Stimulated activated naive B cell treated with anti-CD40 and anti-IgM and Interleukin-4, amounts not matched to agents 10 μg/mL and 1 μg/mL and 100 μg/mL, for 72 hours (primary cell): ENCODE measurements at places on chromosomes 16 and 17.
A peak's percentile ranks its signal among the peaks of the same experiment; 100 is the strongest.

GRCh38 chr16:678858-679813 lies 1.1 kb upstream of the STUB1 start:
- peaks cover 51% of the 10 kb centered on the region for H3K4me1 ChIP-seq
- peak overlapping the region; percentile 82 for H3K27ac ChIP-seq
- peak; percentile 30 for DNase-seq

DNA sequence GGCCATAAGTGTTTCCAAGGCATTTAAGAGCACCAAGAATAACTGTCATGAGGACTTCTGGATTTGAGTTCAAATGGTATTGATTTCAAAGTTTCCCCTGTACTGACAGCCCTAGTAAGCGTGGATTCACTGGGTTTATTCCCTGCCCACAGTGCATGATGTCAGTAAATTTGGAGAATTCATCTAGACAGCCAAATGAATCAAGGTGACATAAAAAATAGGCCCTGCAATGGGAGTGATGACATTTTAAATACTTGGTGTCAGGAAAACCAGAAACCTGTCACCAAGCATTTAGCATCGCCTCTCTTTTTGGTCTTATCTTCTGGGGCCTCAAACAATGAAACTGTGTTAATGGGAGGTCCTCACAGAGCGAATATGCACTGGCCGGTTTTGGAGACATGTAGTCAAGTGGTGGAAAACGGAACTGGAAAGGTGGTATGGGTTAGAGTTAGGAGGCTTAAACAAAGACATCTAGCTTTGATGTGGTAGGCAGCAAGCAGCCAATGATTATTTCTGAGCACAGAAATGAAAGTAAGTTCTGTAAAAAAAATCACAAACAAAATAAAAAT lies 29.1 kb downstream of the COG4 start:
- no peaks in the 10 kb centered on the region for H3K27me3 ChIP-seq
- H3K4me3 ChIP-seq: no peak overlapping the region
- no peak overlapping the region for H3K27ac ChIP-seq
- peaks cover 40% of the 10 kb centered on the region for H3K36me3 ChIP-seq

- H3K27ac ChIP-seq: peak overlapping the region; percentile 93
- H3K4me1 ChIP-seq: peaks cover 87% of the 10 kb centered on the region
- peak overlapping the region; percentile 1 for H3K4me3 ChIP-seq
- H3K27me3 ChIP-seq: no peaks in the 10 kb centered on the region
Measured at GRCh38 chr17:8914554-8914953, 47.1 kb upstream of the PIK3R6 start.

DNA sequence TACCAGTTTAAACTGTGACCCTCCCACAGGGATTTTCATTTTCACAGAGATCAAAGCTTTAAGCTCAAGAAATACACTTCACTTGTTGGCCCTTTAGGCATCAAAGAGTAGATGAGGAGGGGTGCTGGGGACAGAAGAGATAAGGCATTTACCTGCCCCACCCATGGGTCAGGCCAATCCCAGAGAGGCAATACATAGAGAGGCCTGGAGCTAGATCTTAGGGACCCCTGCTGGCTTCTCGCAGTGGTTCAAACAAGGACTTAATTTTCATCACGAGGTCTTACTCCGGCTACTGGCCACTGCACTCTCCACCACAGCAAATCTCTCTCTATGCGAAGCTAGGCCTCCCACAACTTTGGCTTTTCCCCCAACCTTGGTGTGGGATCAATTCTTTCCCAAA lies 46.6 kb downstream of the NOG start:
- no peak for DNase-seq
- H3K4me1 ChIP-seq: peaks cover 3% of the 10 kb centered on the region
- H3K27me3 ChIP-seq: peaks cover 12% of the 10 kb centered on the region

GRCh38 chr17:70581459-70581858 lies 412.1 kb downstream of the KCNJ2 start:
- H3K27me3 ChIP-seq: peaks cover 3% of the 10 kb centered on the region
- DNase-seq: no peak
- no peaks in the 10 kb centered on the region for H3K4me1 ChIP-seq
- H3K4me3 ChIP-seq: no peak overlapping the region
- H3K36me3 ChIP-seq: no peaks in the 10 kb centered on the region

GRCh38 chr17:31327534-31328159 lies 6.2 kb upstream of the EVI2A start:
- H3K4me3 ChIP-seq: no peak overlapping the region
- peaks cover 25% of the 10 kb centered on the region for H3K36me3 ChIP-seq
- no peak for DNase-seq
- H3K4me1 ChIP-seq: peaks cover 10% of the 10 kb centered on the region

DNA sequence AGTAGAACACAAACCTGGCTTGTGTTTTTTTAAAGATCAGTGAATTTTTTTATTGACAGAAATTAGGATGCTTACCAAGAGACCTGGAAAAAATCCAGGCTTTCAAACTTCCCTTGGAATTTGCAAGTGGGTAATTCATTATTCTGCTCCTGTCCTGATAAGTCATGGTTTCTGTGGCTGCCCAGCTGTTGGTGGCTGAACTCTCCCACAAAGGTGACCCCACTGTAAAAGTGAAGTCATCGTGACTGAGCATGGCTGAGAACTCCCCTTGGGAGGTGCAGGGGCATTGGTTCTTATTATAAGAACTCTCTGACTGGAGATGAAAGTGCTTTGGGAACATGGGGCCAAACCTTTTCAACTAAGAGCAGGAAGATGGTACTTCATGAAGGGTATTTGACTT lies 46.6 kb upstream of the TANC2 start:
- no peak overlapping the region for H3K27ac ChIP-seq
- H3K4me1 ChIP-seq: no peaks in the 10 kb centered on the region
- H3K4me3 ChIP-seq: no peak overlapping the region
- DNase-seq: no peak
- no peaks in the 10 kb centered on the region for H3K36me3 ChIP-seq

DNA sequence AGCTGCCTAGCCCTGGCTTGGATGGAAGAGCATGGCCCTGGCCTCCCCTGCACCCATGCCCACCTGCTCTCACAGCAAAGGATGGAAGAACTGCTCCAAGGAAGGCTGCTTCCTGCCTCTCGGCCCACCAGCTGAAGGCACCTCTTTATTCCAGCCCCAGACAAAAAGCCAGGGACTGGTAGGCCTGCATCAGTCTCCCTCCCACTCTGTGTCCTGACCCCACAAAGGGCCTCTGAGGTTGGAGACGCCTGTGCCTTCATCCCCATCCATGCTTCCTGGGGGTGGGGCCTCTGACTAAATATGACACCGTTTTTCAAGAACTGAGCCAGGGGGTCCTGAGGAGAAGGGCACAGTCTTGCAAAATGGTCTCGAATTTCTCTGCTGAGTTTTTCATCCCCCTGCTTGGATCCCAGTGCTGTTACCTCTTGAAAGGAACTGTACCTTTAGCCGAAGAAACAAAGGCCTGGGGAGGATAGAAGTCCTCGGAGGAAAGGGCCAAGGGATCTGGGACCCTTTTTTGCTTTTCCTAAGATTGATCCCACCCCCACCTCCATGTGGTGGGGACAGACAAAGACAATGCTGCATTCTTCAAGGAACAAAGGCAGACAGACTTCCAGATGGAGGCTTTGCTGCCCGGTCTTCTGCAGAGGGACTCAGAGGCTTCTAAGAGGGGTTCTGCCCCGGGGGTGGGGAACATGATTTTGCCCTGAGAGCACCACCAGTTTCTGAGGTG lies 5.2 kb downstream of the C17orf50 start:
- peaks cover 7% of the 10 kb centered on the region for H3K27me3 ChIP-seq
- no peak overlapping the region for H3K27ac ChIP-seq
- H3K4me1 ChIP-seq: peaks cover 11% of the 10 kb centered on the region
- no peaks in the 10 kb centered on the region for H3K36me3 ChIP-seq
- no peak for DNase-seq
- H3K4me3 ChIP-seq: no peak overlapping the region
